ENCODE measurements at places on chromosomes 16 and 17.

DNA sequence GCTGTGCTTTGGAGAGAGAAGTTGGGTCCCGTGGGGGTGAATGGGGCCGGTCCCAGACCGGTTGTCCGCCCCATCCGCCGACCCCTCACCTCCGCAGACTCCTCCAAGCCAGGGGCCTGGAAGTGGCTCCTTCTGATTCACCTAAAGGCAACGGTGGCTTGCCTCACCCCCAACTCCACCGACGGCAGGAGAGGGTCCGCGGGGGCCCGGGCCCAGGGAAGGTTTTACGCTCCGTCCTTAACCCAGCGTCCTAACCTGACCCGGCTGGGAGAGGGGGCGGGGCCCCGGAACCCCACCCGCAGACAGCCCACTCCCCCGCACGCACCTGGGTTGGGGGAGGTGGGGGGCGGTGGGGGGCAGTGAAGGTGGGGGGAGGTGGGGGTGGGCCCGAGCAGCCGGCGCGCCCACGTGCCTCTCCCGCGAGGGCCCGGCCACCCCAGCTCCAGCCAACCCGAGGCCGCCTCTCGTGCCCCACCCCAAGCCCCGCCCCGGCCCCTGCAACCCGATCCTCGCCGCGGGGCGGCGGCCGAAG, 12.7 kb upstream of the CD300A start:
- peak; percentile 82 for DNase-seq

GRCh38 chr16:74558873-74559272, 48.0 kb downstream of the GLG1 start:
- no peak for DNase-seq

- DNase-seq: no peak
These were observed 13.9 kb downstream of the TMEM114 start for GRCh38 chr16:8576141-8577004.

- no peak for DNase-seq
These were observed 1.8 kb upstream of the TEX2 start for GRCh38 chr17:64264891-64265290.

DNA sequence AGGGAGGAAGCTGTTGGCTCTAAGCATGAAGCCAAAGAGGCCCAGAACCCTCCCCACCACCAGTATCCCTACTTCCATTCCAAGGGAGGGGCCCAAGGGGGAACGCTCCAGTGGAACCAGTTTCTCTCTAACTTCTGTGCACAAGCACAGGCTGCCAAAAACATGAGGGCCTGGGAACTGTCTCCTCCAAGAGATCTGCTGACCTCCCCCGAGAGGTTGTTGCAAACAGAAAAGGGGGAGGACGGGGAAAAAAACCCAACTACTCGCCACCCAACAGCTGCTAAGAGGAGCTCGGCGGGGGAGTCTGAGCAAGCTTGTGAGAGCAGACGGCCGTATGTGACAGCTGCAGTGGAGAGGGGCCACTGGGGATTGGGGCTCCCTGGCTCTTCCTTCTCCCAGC, 15.7 kb upstream of the SLC35B1 start:
- no peak for DNase-seq

DNA sequence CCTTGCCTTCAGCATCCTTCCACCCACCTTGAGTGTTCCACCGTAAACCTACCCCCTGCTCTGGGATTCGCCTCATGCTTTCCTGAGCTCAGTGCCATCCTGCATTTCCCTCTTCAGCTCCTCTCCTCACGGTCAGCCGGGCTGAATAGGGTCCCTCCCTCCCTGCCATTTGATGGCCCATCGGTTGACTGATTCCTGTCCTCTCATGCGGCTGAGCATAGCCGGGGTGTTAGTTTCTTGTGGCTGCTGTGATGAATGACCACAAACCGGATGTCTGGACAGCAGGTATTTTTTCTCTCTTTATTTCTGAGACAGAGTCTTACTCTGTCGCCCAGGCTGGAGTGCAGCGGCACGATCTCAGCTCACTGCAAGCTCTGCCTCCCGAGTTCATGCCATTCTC, 44.1 kb upstream of the MGAT5B start:
- no peak for DNase-seq

GRCh38 chr16:66569827-66570405, 3.7 kb downstream of the CMTM1 start:
- DNase-seq: no peak

GRCh38 chr16:9647981-9648701, 534.1 kb downstream of the GRIN2A start:
- DNase-seq: no peak

- no peak for DNase-seq
These were observed 427.9 kb downstream of the CDH11 start for GRCh38 chr16:64693946-64694345.

DNA sequence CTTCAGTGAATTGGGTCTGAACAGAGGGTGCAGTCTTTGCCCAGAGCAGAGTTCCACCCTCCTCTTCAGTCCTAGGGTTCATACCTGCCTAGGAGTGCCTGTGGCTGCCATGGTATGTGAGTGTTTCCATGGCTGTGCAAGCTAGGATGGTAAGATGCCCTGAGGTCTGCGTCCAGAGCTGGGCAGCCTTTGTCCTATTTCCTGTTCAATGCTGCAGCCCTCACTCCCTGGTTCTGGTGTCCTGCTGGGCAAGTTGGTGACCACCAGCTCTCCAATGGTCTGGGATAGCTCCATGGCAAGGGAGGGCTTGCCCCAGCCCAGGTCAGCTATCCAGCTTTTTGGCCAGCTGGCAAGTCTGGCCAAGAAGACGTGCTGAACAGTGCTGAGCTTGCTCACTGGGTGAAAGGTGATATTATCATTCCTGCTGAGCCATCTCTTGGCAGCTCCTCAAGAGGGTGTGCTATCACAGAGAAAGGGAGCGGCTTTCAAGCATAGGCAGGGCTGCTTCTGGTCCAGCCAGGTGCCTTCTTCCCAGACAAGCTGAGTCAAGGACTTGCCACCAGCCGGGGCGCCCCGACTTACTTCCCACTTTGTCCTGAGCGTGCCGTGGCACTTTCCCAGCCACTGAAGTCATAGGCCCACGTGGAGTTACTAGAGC, 13.0 kb upstream of the NFATC3 start:
- no peak for DNase-seq

- DNase-seq: peak; percentile 54
These were observed 1.4 kb upstream of the CEMP1 start for GRCh38 chr16:2532494-2533141.

GRCh38 chr16:9996221-9996620, 186.0 kb downstream of the GRIN2A start:
- DNase-seq: no peak

GRCh38 chr16:26161461-26162180, 469.9 kb downstream of the HS3ST4 start:
- no peak for DNase-seq
